ENCODE measurements at places on chromosomes 6 and 20.

DNA sequence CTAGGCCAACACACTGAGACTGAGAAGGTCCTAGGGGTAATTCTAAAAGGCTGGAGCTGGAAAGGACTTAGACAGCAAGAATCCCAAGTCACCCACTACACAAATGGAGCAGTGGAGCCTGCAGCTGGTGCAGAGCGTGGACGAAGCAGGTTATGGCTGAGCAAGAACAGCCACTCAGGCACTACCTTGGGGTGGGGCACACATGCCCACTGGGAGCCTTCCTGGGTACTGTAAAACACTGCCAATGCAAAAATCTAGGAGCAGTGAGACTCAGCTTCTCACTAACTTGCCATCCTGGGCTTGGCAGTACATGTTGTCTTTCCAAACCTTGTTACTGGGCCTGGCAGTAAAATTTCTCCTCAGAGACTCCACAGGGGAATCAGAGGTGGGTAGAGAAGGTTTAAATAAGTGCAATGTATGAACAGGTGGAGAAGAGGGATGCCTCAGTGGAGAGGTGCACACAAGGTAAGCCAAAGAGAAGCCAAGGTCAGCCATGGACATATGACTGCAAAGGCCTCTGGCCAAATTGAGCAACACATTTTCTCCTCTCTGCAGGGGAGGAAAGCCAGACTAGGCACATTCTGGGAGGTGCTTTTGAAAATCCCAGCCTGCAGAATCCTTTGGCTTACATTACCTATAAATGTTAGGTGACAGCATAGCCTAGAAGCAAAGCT lies 105.6 kb downstream of the TNFRSF21 start:
- no peak for DNase-seq

GRCh38 chr6:149223120-149223903 lies 94.2 kb upstream of the TAB2 start:
- DNase-seq: no peak

DNA sequence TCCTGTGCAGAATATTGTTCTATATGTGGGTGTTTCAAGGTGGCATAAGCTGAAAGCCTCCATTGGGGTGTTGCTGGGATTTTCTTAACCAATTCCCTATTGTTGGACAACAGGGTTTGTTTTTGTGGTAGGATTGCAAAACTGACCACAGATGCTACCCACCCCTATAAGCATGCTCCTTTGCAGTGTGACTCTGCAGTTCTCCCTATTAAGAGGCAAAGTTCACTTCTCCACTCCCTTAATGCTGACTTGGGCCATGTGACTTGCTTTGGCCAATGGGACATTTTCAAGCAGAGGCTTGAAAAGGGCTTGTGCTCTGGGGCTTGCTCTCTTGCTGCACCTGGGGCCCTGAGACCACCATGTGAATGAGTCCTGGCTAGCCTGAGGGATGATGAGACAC lies 8.5 kb upstream of the ANGPT4 start:
- no peak for DNase-seq

DNA sequence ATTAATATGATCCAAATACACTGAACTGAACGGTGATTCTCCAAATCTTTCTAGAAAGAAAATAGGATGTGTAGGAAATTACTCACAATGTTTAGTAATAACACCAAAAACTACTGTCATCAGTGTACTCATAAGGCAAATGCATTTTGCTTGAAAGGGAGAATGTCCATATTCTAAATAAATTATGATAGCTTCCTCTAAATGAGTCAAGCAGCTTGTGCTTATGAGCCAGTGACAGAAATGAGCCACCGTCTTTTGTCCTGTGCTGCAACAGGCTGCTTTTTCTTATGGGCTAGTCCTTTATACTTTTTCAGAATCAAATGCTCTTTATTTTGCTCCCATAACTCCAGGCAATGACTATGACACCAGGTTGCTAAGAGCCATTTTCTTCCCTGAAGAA lies 4.5 kb upstream of the ZNF451 start:
- DNase-seq: no peak

DNA sequence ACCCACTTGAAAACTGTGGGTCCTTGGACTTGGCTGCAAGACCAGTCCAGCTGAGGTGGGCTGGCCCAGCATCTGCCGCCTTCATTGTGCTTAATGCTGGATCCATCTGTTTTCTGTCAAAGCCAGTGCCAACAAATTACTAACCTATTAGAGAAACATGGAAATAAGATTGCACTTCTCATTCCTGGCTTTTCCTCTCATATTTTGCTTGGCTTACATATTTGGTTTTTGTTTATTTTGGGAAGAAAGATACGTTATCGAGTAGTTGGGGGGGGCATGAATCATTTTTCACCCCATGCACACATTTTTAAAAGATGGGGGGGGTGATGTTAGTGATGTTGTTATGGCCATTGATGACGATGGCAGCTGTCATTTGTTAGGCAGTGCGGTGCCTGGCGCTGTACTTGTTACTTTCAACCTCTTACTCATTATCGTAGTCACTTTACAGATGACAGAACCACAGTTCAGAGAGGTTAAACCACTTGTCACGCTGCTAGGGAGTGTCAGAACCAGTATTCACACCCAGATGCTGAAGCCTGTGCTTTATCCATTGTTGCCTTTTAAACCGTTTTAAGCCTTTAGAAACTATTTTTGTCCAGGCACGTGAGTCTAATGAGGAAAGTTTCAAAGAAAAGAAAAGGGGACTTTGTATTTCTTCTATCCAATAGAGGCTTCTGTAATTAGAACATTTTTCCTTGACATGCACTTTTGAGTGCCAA lies 180.0 kb downstream of the TMEM242 start:
- DNase-seq: no peak

- peak; percentile 16 for DNase-seq
These were observed 7.1 kb downstream of the MAP3K5 start for GRCh38 chr6:136784910-136785746.

- DNase-seq: no peak
These were observed 19.9 kb upstream of the BHLHE23 start for GRCh38 chr20:63026582-63027165.

- DNase-seq: no peak
These were observed 79.1 kb downstream of the RPP40 start for GRCh38 chr6:4924661-4925271.

- DNase-seq: no peak
These were observed 63.3 kb downstream of the FAM50B start for GRCh38 chr6:3912361-3913076.

DNA sequence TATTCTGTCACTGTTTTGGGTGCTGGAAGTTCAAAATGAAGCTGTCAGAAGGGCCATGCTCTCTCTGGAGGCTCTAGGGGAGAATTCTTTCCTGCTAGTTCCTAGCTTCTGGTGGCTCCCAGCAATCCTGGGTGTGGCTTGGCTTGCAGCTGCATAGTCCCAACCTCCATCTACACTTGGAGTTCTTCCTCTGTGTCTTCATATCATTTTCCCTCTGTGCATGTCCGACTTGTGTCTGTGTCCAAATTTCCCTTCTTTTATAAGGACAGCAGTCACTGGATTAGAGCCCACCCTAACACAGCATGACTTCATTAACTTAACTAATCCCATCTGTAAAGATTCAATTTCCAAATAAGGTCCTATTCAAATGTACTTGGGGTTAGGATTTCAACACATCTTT lies 23.3 kb upstream of the ENPP1 start:
- no peak for DNase-seq

GRCh38 chr6:3427687-3428085 lies 29.2 kb downstream of the SLC22A23 start:
- no peak for DNase-seq

- no peak for DNase-seq
These were observed 1.2 kb upstream of the BPI start for GRCh38 chr20:38302786-38303185.

GRCh38 chr6:169724494-169725124 lies at the start of gene PHF10:
PHF10 (minus strand) TSS chr6:169724500; CDS start chr6:169723931, 569 bp downstream.
- DNase-seq: peak; percentile 65

DNA sequence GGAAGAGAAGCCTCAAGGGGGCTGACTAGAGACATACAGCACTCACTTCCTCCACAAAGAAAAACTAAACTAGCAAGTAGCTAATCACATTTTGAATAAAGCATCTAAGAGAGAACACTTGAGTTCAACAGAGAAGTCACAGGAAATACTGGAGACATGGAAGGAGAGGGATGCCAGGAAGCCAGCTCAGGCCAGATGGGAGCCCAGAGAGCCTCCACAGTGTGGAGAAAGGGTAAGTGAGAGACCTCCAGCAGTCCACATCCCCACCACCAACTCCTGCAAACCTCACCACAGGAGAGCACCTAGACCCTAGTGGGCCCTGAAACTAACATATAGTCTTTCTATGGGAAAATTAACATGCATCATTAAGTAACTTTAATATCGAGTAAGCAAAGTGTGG lies 79.2 kb downstream of the EPM2A start:
- no peak for DNase-seq
